ENCODE measurements at places on chromosomes 3 and 15.

- DNase-seq: no peak
These were observed 3.9 kb downstream of the XPC start for GRCh38 chr3:14174483-14174882.

- DNase-seq: peak; percentile 65
These were observed 1.0 kb downstream of the PRKCD start for GRCh38 chr3:53161820-53162671.

DNA sequence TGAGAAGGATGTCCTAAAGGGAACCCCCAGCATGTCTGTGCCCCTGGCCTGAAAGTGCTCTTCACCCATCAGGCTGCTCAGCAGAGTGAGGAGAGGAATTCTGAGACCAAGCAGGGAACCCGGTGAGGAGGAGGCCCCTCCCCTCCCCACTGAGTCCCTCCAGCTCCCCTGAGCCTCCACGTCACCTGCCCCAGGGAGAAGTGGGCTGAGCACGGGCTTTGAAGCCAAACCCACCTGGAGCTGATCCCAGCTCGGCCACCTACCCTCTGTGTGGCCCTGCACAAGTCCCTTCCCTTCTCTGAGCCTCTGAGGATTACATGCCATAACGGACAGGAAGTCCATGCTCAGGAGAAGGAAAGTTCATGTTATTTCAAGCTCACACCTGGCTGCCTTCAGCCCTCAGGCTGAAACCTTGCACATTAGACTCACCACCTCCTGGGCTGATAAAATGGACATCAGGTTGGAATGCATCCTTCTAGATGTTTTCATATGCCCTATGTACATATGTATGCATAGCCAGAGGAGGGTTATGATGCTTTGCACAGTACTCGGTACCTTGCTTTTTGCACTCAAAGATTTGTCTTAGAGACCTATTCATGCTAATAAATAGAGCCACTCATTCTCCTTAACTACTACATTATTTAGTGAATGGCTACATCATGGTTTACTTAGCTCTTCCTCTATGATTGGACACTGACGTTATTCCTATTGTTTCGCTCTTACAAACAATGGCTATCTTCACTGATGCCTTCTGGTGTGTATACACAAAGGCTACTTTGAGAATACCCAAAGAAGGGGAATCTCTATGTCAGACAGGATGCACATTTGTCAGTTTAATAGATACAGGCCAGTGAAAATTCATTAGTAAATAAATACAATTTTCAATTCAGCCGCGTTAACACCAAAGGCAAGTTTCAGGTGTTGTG lies 31.6 kb upstream of the GATA2 start:
- no peak for DNase-seq

GRCh38 chr15:63067306-63067705 lies 24.8 kb downstream of the TPM1 start:
- DNase-seq: no peak

GRCh38 chr3:23832523-23832922 lies 26.8 kb downstream of the UBE2E1 start:
- no peak for DNase-seq

- DNase-seq: no peak
These were observed 428.3 kb downstream of the NAALADL2 start for GRCh38 chr3:175287361-175287963.

GRCh38 chr3:61908382-61908781 lies 347.0 kb downstream of the PTPRG start:
- DNase-seq: no peak

DNA sequence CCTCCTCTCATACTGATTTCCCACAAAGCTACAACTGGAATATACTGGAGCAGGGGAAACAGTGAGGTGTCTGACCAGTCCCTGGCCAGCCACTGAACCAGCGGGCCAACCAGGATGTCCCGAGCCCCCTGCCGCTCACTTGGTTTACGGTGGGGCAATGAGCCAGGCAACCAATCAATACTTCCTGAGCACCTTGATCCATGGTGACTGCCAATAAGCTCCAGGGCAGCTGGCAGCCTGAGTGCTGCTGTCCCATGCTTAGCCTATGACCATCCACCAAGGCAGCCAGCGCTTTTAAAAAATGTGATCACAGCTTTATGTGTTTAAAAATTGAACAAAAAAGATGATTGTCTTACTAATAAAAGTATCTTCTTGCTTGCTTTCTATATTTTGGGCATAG lies 4.2 kb downstream of the SCN10A start:
- DNase-seq: no peak

DNA sequence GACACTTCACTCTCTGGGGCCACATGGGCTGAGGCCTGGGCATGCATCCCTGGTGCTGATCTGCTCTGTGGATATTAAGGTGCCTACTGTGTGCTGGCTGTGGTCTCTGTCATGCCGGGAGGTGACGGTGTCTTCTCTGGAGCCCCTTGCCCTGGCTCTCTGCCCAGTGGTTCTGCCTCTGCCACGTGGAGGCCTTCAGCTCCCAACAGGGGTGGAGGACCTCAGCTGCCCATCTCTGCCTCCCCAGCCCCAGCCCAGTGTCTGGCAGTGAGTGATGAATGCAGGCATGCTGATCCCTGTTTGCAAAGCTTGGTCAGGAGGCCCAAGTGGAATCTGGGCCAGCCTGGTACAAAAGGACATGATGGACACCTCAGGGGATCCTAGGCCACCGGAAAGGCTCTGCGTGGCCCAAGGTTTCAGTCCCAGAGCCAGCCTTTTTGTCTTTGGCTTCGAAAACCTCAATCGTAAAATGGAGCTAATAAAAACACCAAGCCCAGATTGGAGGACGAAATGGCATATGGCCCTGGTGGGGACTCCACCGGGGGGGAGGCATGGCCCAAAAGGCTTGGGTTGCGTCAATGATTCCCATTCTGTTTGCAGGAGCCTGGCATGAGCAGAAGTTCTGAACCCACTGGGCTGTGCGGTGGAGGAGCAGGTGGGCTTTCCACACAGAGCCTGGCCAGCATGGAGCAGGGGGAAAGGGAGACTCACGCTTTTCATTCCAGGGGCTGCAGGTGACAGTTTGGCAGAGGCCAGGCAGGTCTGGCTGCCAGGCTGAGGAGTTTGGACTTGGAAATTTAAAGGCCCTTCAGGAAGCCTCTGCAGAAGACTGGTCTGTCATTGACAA lies 54.7 kb upstream of the KLF13 start:
- no peak for DNase-seq

GRCh38 chr3:55543181-55543614 lies 56.1 kb upstream of the WNT5A start:
- DNase-seq: no peak

DNA sequence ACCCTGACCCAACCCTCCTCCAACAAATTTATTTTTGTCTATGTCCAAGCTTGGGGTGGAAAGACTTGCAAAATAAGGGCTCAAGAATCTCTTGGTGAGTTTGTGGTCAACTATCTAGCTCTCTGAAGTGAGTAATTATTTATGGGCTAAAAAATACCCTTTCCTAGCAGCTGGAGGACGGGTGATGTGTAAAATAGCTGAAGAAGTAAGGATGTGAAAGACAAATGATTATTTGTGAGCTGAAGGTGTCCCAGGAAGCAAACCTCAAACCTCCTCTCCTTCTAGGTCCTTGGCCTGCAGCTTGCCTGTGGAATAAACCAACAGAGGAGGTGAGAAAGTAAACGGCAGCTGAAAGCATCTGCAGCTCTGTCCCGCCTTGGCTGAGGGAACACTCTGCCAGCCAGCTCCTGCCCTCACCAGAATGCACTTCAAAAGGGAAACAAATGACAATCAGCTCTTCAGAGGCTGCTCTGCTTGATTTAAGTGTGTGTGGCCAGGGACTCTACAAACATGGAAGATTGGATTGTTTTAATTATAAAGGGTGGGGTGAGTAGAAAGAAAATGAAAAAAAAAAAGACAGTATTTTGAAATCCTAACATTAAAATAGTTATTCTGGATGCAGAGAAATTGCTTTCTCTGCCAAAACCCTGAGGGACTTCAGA lies 60.3 kb downstream of the TM4SF4 start:
- DNase-seq: peak; percentile 70

DNA sequence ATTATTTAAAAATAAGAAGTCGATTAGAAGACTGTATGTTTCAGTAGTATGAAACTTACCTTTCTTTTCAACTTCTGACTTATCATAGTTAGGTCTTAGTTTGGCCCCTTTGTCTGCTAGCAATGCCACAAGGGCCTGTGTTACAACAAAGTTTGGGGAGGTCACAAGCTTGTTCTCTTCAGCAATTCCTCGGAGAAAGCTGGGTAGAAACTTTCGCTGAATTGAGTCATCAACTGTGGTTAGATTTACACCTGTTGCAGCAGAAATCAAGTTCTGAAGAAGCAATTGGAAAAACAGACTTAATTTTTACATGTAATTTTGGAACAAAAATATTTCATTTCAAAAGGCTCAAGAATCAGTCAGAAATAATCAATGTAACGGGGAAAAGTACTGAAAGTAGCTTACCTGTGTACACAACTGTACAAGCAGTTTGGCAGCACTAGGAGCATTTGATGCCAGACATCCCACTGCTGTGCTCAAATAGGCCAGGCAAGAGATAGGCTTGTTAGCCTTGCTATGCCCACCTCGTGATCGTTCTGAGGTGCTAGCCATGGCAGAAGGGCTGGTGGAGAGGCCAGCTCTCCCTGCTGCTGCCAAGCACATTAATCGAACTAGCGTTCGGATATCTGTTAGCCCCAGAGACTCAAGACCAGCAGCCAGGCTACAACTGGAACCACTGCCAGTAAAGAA lies 58.6 kb downstream of the FBXL22 start:
- no peak for DNase-seq

DNA sequence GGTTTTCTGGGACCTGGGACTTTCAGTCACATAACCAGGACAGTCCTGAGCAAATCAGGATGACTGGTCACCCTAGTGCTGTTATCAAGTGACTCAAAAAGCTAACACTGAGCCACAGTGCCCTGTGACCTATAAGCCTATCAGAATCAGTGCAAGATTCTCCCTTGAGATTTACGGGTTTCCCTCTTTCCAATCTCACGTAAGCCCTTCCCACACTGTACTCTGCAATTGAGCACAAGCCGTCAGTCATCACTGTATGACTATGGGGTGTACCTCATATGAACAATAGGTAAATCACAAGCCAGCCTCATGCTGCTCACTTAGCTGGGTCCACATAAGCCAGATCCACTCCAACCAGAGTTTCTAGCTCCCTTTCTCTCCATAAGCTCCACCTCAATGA lies 21.0 kb upstream of the CLDN18 start:
- DNase-seq: no peak

GRCh38 chr3:195307711-195308110 lies 36.8 kb upstream of the XXYLT1 start:
- no peak for DNase-seq

- DNase-seq: no peak
These were observed 116.8 kb downstream of the EPHB1 start for GRCh38 chr3:134911586-134912548.
